Anterior cingulate cortex (tissue), 58 donors: ENCODE measurements at places on chromosomes 16 and 17.

DNA sequence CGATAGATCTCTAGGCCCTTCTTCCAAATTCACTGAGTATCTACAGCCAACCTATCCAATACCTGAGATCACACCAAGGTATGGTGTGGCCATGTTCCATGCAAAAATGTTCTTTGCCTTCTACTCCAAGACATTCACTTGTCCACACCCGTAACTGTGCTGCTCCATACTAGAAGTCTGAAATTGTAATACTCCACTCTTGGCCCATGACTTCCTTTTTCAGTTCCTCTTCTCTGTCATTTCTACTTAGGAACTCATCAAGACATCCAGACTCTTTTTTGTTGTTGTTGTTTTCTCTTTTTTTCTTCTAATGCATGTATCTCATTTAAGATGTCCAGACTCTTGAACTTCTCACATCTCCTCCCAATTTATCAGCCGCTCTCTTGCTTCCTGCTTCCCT is 42.5 kb upstream of the KSR1 start:
- no peak for DNase-seq

- DNase-seq = no peak
These were observed 806 bp downstream of the RAD51C start for GRCh38 chr17:58693208-58693607.

GRCh38 chr16:48680881-48681280 is 70.9 kb upstream of the N4BP1 start:
- no peak for DNase-seq

- no peak for DNase-seq
These were observed 13.2 kb upstream of the MAP2K6 start for GRCh38 chr17:69401251-69401650.

DNA sequence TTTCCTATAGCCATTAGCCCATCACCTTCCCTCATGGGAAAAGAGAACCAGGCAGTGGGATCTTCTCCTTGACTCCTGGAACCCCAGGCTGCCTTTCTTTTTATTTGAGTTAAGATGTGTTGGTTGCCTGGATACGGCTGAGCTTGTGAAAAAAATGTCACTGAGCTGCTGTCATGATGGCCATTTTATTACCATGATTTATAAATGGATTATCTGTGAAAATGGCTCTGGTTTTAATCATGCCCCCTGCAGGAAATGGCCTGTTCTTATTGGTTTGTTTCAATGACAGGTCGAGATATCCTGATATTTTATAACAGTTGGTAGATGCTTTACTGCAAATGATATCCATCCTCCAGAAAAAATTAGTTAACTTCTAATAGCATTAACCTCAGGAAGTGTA is 640.4 kb downstream of the CDH11 start:
- no peak for DNase-seq

DNA sequence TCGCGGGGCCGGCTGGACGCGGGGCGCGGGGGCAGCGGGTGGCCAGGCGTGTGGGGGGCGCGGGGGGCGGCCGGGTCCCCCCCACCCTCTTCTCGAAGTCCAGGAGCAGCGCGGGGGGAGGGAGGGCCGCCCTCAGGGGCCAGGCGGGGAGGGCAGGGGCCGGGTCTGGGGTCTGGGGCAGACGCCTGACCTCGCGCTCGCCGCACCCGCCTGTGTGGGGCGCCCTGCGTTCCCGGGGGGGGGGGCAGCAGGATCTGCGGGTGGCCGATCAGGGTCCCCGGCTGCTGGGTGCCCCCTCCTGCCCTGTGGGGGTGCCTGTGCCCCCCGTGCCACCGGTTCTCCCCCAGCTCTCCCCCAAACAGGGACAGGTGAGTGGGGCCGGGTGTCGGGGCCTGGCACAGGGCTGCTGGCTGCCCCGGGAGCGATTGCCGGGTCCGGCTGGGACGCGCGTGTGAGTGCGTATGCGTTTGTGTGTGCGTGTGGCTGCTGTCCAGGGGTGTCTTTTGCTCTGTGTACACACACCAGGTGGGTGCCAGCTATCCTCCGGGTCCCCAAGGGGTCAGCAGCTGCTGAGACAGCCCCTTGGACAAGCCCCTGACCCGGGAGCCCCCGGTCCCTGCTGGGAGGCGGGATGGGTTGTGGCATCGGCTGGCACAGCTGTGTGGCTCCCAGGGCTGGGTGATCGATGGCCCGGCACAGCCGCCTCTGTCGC is 663 bp downstream of the PRR35 start:
- no peak for DNase-seq

GRCh38 chr17:2457913-2458312 is 53.8 kb downstream of the METTL16 start:
- no peak for DNase-seq

GRCh38 chr16:31486045-31486444 is 3.1 kb downstream of the SLC5A2 start:
- DNase-seq = no peak

DNA sequence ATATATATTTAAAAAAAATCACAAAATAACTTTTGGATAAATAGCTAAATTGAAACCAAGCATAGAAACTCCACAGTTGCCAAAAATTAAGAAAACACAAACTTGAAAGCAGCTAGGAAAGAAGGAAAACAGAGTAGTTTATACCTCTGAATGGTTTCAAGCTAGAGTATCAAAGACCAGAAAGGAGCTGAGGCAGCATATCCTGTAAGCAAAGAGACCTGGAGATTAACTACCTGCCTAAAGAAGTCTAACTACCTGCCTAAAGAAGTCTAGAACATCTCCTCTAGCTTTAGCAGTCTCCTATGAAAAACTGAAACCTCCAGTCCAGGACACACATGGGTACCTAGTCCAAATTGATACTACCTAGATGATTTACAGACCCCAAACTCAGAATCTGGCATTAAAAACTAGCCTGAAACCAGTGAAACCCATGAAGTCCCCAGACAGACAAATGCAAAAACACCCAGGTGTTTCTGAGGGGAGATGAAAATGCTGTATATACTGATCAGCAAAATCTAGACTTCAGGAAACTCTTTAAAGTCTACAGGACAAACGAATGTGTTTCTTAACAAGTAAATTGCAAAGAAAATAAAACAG is 17.6 kb downstream of the APPBP2 start:
- no peak for DNase-seq

DNA sequence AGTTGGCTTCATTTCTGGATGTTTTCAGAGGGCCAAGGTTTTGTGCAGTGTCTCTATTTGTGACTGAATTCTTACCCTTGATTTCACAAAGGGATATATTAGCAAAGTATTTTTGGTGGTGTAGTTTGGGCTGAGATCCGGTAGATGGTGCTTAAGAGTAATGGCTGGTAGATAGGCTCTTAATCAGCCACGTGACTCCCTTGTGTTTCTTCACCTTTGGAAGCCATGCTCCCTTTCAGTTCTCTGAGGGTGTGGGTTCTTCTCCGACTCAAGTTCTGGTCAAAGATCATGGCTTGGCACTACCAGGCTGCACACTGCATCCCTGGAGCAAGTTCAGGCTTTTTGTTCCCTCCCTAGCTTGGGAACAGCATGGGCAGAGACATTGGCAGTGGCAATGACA is 887.3 kb downstream of the CDH8 start:
- DNase-seq = no peak

DNA sequence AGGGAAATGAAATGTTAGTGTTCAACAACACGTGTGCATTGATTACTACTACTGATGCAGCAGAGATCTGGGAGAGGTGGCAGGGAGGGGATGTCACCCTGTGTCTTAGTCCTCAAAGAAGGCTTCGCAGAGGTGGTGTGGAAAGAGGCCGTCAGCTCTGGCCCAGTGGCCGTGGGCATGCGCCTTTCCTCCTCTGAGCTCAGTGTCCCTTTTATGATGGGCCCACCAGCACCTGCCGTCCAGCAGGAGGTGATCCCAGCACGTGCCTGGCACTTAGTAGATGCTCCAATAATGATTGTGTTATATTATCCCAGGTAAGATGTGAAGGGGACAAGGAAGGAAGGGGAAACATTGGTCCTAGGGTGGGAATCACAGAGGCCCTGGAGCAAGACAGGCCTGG is 106.2 kb downstream of the CLEC16A start:
- no peak for DNase-seq

- DNase-seq = no peak
These were observed 71.5 kb downstream of the SCNN1B start for GRCh38 chr16:23373436-23374219.

DNA sequence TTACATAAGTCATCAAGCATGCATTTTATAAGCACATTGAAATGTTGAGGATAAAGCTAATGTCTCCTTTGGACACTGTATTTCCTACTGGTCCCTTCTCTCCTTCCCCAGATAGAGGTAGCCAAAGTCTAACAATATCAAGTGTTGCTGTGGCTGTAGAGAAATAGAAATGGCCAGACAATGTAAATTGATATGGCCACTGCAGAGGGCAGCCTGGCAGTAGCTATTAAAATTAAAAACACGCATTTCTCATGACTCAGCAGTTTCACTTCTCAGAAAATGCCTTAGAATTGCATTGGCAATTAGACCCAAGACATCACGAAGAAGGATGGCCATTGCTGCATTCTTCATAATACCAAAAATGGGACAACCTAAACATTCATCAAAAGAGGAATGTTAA is 46.8 kb upstream of the MRTFB start:
- no peak for DNase-seq

GRCh38 chr16:31141489-31142108 is 6.1 kb upstream of the PRSS8 start:
- DNase-seq = peak; percentile 59

DNA sequence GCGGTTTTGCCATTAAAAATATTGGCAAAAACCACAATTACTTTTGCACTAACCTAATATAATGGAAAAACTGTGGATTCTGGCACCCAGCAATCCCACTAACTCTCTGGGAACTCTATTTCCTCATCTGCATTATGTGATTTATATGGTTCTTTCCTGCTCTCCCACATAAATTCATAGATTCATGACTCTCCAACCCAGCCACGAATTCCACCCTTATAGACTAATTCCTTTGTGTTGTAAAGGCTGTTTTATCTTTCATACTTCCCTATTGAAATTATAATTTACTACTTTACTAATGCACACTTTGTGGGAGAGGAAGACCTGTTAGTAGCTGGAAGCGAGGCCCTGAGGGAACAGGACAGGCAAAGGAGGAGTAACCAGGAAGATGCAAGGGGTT is 88.4 kb upstream of the GNAO1 start:
- DNase-seq = no peak

- DNase-seq = no peak
These were observed 73.3 kb upstream of the DHX40 start for GRCh38 chr17:59492091-59492451.

GRCh38 chr17:17448723-17449122 is 28.1 kb upstream of the MED9 start:
- no peak for DNase-seq

- no peak for DNase-seq
These were observed 258.7 kb downstream of the SOX9 start for GRCh38 chr17:72379516-72379915.

DNA sequence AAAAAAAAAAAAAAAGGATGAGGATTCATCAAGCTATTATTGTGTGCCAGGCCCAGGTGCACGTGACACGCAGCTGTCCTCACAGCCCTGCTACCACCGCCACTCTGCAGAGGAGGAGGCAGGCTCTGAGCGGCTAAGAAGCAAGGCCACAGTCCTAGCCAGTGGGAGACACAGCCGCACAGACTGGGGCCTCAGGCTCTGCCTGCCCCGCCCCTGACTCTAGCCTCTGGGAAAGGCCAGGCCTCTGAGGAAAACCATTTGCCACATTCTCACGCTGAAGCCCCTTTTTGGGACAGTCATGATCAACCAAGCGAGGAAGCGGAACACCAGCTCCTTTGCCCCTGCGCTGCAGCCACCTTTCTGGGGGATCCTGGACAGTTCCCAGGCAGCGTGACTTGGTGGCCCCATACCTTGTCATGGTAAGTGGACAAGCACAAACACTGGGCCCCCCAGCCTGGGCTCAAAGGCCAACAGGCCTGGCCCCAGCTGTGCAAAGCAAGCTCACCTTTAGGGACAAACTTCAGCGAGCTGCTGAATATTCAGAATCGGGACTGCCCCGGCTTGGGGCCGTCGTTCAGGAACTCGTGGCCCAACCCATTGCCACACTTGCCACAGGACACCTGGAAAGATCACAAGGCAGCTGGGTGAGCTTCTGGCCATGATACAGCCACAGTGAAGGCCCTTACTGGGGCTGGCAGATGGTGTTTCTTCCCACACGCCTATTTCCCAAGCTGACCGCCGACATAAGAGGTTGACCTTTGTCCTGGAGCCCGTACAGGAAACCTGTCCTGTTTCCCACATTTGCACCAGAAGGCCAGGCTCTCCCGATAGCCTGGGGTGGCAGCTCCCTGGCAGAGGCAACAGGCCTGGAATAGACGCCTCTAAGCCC is 2.5 kb downstream of the MSRB1 start:
- DNase-seq = no peak

- DNase-seq = no peak
These were observed 76.3 kb downstream of the TANC2 start for GRCh38 chr17:63042256-63042812.

- no peak for DNase-seq
These were observed 34.7 kb downstream of the SOCS3 start for GRCh38 chr17:78325076-78325687.

GRCh38 chr16:68093816-68094613 is 8.8 kb downstream of the NFATC3 start:
- no peak for DNase-seq

- DNase-seq = no peak
These were observed 50.0 kb downstream of the SOCS1 start for GRCh38 chr16:11205754-11206581.

DNA sequence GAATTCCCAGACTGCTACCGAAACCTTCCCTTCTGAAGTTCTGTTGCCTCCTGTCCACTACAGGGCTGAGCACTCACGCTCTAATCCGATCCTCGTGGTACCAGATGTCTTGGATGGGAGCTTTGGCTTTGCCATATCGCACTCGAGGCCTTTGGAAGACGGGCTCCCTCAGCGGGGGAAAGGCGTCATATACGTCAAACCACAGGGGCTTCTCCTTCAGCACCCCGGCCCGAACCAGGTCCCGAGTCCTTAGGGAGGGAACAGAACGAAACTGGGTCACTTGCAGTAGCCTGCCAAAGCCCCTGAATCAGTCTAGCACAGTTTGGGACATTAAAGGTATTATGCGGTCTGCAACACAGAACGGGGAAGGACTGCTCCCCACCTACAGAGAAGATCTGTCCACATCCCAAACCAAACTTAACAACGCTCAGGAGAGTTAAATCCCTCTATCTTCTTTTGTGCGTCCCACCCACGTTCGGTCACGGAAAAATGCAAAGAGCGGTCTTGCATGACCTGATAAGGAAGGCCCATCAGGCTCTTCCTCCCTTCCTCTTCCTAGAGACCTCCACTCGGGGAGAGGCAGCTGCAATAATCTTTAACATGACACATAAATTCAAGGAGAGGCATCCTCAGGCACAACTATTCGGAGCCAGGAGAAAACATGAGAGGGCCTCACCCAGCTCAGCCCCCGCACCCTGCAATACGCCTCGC is 526 bp downstream of the MRPS23 start:
- no peak for DNase-seq

GRCh38 chr17:77323413-77324171 is 182.8 kb downstream of the SEC14L1 start:
- DNase-seq = no peak

DNA sequence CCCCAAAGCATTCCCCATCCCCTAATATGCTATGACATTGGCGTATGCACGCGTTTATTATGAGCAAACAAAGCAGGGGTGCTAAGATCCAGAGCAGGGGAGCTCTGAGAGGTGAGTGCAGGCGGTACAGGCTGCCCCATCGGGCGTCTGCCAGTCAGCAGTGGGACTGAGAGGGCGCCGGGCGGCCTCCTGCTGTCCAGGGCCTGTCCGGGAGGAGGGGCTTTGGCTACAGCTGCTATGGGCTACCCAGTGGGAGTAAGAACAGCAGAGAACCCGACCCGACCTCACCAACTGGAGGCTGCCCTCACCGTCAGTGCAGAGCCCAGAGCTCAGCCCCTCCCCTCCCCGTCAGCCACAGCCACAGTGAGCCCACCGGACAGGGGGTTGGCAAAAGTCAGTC is 18.5 kb upstream of the AATK start:
- DNase-seq = no peak
